ENCODE measurements at places on chromosomes 7 and 10.
A peak's percentile ranks its signal among the peaks of the same experiment; 100 is the strongest.

DNA sequence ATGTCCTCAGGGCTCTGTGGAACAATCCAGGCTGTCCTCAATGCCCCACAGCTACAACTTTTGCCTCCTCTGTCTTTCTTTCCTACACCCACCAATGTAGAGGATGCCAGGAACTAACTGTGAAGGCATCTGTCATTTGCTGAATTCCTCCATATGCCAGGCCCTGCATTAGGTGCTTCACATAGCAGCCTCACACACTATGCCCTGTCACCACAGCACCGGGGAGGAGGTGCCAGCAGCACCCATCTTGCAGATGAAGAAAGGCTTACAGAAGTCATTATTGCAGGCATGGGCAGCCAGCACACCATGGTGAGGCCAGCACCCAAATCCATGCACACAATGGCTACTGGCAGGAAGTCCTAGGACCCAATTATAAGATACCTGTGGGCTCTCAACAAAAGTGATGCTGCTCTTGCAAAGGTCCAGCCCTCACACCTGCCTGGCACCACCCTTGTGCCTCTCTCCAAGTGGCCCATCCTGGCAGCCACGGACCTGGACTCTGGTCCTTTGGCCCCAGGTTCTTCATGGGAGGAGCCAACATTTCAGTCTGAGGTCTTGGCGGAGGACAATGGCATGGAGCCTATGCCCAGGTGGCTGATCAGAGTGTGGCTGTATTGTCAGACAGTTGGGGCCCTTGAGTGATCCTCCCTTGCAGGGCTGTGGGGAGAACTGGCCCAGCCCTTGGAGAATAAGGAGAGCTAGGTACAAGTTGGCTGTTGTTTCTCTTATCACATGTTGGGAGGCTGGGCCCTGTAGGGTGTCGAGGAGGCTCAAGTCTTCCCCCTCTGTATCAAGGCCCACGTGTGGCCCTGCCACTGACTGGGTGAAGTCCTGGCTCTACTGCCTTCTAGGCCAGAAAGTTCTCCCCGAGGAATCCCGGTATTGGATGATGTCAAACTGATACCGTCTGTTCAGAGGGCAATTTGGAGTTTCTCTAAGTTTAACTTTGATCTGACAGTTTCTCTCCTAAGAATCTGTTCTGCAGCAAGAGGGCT is 14.4 kb upstream of the MYL7 start:
- DNase-seq: no peak

DNA sequence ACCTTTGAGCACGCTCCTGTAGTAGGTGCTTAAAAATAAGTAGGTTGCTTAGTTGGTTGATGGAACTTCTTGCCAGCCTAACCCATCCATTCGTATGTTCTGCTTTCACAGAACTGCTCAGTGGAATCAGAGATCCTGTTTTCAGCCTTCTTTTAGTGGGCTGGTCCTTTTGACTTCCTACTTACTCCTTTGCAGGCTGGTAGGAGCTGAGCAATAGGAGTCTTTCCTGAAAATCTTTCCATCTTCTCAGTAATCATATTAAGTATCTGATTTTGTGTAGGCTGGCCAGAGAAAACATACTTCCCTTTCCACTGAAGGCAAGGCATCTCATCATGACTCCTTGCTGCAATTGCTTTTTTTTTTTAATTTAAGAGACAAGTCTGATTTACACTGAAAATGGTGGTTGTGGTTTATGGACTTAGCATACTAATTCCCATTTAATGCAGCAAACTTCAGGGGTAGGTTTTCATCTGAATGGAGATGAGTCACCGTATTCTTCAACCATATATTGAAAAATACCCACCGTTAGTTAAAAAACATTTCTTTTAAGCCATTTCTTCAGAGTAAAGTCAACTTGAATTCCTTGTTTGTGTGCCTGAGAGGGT is 208.0 kb downstream of the ZNF365 start:
- no peak for DNase-seq

- DNase-seq: no peak
These were observed 315.0 kb downstream of the PTPRN2 start for GRCh38 chr7:158272509-158273137.

DNA sequence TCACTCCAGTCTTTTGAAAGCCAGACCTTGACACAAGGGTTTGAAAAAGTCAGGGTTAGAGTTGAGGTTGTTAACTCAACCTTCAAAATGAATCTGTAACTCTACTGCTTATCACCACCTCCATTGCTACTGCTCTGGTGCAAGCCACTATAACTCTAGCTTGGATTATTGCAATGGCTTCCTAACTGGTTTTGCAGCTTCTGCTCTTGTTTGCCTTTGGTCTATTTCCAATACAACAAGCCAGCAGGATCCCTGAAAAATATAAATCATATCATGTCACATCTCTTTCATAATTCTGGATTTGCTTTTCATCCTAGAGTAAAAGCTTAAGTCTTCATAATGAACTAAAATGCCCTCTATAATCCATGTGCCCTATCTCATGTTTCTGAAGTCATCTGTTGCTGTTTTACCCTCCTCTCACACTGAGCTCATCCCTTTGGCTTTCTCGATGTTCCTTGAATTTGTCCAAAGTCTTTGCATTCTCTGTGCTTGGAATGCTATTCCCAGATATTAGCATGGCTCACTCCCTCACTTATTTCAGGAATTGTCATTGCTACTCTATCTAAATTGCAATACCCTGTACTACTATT is 10.9 kb downstream of the TAS2R60 start:
- DNase-seq: no peak

DNA sequence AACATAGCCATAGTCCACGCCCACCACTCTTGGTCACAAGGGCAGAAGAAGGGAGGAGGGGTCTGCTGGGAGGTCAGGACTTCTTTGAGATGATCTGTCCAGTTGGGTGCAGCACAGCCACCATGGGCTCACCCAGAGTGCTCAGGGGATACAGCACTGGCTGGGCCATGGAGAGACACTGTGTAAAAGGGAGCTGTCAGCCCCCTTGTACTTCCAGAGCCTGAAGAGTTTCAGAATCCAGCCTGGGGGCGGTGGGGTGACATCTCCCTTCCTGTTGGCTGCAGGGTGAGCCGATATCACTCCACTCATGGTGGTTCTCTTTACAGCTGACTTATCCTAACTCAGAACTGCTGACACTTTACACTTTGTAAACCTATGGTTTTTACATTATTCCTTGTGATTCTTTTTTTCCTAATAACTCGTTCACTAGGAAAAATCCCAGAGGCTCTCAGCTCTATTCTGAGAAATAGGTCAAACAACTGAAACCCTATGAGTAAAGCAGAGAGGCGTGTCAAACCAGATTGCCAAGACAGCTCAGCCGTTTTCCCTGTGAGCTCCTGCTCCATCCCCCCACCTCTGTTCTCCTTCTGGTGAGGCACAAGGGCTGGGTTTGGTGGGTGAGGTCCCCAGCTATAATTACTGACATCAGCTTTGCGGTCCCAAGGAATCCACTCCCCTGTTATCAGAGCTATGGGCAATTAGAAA is 3.2 kb upstream of the MRPS24 start:
- no peak for DNase-seq

GRCh38 chr7:33932832-33933468 is 27.6 kb downstream of the BMPER start:
- DNase-seq: peak; percentile 45
